ENCODE measurements at places on chromosomes 16 and 17.
A peak's percentile ranks its signal among the peaks of the same experiment; 100 is the strongest.

- no peak for DNase-seq
- H3K27me3 ChIP-seq = no peaks in the 10 kb centered on the region
- H3K27ac ChIP-seq = peak overlapping the region; percentile 1
- H3K4me3 ChIP-seq = no peak overlapping the region
- no peaks in the 10 kb centered on the region for H3K36me3 ChIP-seq
These were observed 66.3 kb downstream of the MPRIP start for GRCh38 chr17:17108451-17109049.

DNA sequence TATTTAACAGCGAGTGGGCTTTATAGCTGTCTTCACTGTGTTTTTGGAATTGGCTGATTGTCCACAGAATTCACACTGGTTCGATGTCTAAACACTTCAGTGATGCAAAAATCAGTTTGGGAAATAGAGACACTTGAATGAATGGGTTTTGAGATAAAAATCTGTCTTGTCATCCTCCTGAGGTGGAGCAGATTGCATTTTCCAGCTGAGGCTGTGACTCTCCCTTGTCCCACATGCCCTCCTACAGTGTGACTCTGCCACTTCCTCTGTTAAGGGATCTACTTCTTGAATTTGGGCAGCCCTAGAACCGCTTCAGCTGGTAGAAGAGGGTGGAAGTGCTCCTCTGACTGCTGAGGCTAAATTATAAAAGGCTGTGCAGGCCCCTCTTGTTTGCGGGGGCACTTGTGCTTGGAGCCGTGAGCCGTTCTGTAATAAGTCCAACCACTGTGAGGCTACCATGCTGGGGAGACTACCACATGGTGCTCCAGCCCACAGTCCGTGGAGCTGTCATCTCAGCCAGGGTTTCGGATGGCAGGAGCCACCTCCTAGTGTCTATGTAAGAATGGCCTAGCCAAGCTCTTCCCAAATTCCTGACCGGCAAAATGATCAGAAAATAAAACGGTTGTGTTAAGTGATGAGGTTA lies 175.9 kb downstream of the SPECC1 start:
- H3K27ac ChIP-seq = no peak overlapping the region
- no peaks in the 10 kb centered on the region for H3K27me3 ChIP-seq
- DNase-seq = peak; percentile 10
- H3K4me1 ChIP-seq = peaks cover 9% of the 10 kb centered on the region
- no peak overlapping the region for H3K4me3 ChIP-seq
- no peaks in the 10 kb centered on the region for H3K36me3 ChIP-seq

- H3K27me3 ChIP-seq = no peaks in the 10 kb centered on the region
- H3K36me3 ChIP-seq = peaks cover 38% of the 10 kb centered on the region
- no peak overlapping the region for H3K4me3 ChIP-seq
- H3K4me1 ChIP-seq = peaks cover 12% of the 10 kb centered on the region
These were observed 1.9 kb downstream of the DUS1L start for GRCh38 chr17:82063424-82064415.

DNA sequence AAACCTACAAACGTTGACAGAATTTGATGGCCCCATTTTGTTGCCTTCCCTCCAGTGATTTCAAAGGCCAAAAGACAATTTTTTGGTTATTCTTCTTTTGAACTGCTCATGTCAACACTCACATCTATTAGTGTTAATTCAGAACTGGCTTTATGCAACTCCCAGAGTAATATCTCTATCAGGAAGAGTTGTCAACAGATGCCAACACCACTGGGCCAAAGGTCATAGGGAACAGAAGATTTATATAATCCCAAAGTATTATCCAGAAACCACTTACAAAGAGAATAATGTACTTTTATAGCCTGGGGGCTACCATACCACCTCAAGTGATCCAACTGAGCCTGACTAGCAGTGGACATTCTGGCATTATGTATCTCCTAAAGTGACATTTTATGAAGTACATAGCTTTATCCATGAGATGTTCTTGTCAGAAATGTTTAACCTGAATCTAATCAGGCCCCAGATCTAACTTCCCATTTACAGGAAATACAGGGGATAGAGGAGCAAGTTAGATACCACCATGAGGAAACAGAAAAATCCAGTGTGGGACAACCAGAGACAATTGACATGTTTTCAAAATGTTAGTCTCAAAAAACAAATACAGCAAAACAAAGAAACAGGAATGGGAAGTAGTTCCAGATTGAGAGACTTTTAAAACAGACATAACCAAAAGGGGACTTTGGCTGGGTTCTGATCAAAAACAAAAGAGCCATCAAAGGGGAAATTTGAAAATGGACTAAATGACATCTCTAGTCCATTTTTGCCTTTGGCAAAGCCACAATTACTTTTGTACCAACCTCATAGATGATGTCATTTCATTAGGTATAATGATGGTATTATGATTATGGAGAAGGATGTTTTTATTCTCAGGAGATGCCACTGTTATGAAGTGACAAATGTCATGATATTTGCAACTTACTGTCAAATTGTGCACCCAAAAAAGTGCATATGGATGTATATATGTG lies 18.5 kb downstream of the FAM117A start:
- no peaks in the 10 kb centered on the region for H3K27me3 ChIP-seq
- H3K4me1 ChIP-seq = no peaks in the 10 kb centered on the region
- no peaks in the 10 kb centered on the region for H3K36me3 ChIP-seq
- H3K27ac ChIP-seq = no peak overlapping the region
- no peak overlapping the region for H3K4me3 ChIP-seq

DNA sequence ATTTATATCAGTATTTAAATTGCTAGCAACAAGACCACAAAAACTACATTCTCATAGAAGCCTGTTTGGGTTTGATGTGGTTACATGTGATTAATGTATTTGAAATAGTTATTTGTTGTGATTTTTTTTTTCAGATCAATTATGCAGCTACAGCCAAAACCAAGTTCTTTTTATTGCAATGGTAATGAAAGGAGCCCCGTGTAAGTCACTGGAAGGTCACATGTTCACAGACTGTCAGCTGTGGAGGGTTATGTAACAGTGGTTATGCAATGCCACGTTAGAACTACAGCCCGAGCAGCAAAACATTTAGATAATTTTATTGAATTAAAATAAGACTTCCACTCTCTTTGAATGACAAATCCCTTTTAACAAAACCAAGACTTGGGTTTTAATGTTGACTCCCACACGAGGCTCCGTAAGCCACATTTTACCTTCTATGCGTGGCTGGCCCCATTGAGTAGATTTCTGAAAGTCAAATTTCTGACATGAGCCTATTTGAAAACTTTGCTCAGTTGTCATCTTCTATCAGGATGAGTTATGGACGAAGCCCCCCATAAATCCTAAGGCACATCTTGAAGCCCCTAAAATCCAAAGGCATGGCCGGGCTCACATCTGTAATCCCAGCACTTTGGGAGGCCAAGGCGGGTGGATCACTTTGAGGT lies 41.8 kb upstream of the SEC14L1 start:
- H3K36me3 ChIP-seq = peaks cover 19% of the 10 kb centered on the region
- no peak overlapping the region for H3K4me3 ChIP-seq
- H3K27ac ChIP-seq = peak overlapping the region; percentile 70
- H3K4me1 ChIP-seq = peaks cover 27% of the 10 kb centered on the region
- peak; percentile 92 for DNase-seq

DNA sequence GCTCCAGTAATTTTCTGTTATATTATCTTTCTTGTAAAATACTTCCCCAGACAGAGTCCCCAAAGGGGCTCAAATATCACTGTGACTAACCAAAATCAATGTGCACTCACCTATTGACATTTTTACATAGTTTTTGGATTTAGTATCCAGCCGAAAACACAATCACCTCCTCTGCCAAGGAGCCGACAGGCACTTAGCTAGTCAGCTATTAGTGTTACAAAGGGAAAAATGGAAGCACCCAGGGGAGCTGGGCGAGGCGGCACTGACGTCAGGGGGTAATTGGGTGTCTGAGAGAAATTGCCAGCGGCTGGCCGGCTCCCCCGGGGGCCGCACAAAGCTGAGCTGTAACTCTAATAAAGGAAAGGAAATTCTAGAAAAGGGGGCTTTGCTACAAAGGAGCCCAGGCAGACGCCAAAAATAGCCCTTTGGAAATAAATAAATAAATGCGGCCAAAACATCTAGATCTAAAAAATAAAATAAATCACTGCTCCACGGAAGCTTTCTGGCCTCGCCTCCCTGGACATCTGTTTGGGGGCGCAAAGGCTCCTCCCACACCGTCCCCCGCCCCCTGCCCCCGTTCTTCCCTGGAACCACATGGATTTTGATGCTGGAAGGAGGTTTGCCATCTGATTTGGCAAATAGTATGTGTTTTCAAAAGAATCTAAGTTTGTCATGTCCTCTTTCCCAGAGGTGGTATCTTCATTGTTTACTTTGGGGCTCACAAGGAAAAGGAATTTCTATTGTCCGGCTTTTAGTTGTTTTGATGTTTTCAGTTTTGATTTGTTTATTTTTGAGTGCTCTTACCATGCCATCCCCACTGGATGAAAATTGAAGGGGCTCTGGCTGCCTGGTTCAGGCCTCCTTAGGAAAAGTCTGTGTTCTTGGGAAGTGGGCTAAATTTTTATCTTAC lies 156.7 kb downstream of the ZNF423 start:
- H3K36me3 ChIP-seq = no peaks in the 10 kb centered on the region
- H3K4me1 ChIP-seq = peaks cover 11% of the 10 kb centered on the region
- H3K4me3 ChIP-seq = no peak overlapping the region
- peak overlapping the region; percentile 43 for H3K27ac ChIP-seq

- no peak overlapping the region for H3K27ac ChIP-seq
- H3K27me3 ChIP-seq = no peaks in the 10 kb centered on the region
- no peaks in the 10 kb centered on the region for H3K4me1 ChIP-seq
- no peak overlapping the region for H3K4me3 ChIP-seq
These were observed 277.0 kb upstream of the PSMD7 start for GRCh38 chr16:74019612-74020011.

GRCh38 chr16:12205378-12206097 lies 229.0 kb downstream of the SNX29 start:
- no peaks in the 10 kb centered on the region for H3K4me1 ChIP-seq
- H3K4me3 ChIP-seq = no peak overlapping the region
- H3K27ac ChIP-seq = no peak overlapping the region
- H3K27me3 ChIP-seq = no peaks in the 10 kb centered on the region
- DNase-seq = no peak
- no peaks in the 10 kb centered on the region for H3K36me3 ChIP-seq

- H3K36me3 ChIP-seq = no peaks in the 10 kb centered on the region
- H3K4me3 ChIP-seq = peak overlapping the region; percentile 58
- H3K27me3 ChIP-seq = no peaks in the 10 kb centered on the region
- H3K27ac ChIP-seq = peak overlapping the region; percentile 95
- peaks cover 59% of the 10 kb centered on the region for H3K4me1 ChIP-seq
- peak; percentile 95 for DNase-seq
These were observed 178.7 kb downstream of the SEC14L1 start for GRCh38 chr17:77319211-77320043.

DNA sequence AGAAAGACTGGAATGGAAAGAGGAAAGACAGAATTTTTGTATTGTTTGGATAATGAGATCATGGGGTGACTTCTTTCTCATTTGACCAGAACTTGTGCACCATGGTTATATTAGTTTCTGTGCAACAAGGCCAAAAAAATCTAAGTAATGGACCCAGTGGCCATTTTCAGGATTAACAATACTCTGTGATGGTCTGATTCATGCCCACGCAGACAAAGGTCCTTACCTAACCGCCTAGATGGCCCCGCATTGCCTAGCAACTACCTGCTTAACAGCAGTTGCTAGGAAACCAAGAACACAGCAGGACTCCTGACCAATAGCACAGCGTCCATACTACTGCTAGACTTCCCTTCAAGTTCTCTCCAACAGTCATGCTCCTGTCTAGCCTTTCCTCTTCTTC lies 22.4 kb downstream of the MIS12 start:
- DNase-seq = no peak
- no peaks in the 10 kb centered on the region for H3K36me3 ChIP-seq
- H3K27me3 ChIP-seq = no peaks in the 10 kb centered on the region
- H3K4me1 ChIP-seq = no peaks in the 10 kb centered on the region
- no peak overlapping the region for H3K27ac ChIP-seq
- no peak overlapping the region for H3K4me3 ChIP-seq

GRCh38 chr17:73595479-73595878 lies 48.8 kb downstream of the SDK2 start:
- H3K4me3 ChIP-seq = no peak overlapping the region
- H3K27me3 ChIP-seq = no peaks in the 10 kb centered on the region
- H3K4me1 ChIP-seq = no peaks in the 10 kb centered on the region

DNA sequence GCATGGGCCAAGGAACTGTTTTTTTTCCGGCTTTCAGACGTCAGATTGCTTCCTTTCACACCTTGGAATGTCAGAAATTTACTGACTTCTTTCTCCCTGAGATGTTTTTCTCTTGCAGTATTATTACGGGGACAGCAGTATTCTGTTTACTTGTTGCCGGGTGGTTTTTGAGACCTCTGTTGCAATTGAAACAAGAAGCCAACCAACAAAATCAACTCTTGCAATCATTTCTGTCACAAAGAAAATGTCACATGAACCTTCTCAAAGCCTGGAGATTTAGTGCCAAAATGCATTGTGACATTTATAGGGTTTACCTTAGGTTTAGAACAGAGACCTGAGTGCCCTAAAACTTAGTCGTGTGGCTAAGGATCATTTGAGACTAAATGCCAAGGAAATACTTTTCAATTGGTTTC lies 174.3 kb downstream of the MAP2K6 start:
- H3K27me3 ChIP-seq = no peaks in the 10 kb centered on the region
- no peak overlapping the region for H3K4me3 ChIP-seq
- no peaks in the 10 kb centered on the region for H3K36me3 ChIP-seq
- no peak for DNase-seq

GRCh38 chr16:69845181-69845580 lies 83.0 kb downstream of the WWP2 start:
- DNase-seq = no peak
- no peak overlapping the region for H3K4me3 ChIP-seq
- H3K36me3 ChIP-seq = peaks cover 10% of the 10 kb centered on the region
- peak overlapping the region; percentile 54 for H3K27ac ChIP-seq
- H3K4me1 ChIP-seq = peaks cover 46% of the 10 kb centered on the region

GRCh38 chr16:30585022-30585399 lies 486 bp downstream of the ZNF785 start:
- peak overlapping the region; percentile 71 for H3K4me3 ChIP-seq
- H3K27me3 ChIP-seq = no peaks in the 10 kb centered on the region
- peaks cover 10% of the 10 kb centered on the region for H3K4me1 ChIP-seq
- peak overlapping the region; percentile 78 for H3K27ac ChIP-seq

- no peak for DNase-seq
- no peaks in the 10 kb centered on the region for H3K27me3 ChIP-seq
- H3K4me1 ChIP-seq = peaks cover 20% of the 10 kb centered on the region
- H3K4me3 ChIP-seq = no peak overlapping the region
- peak overlapping the region; percentile 81 for H3K27ac ChIP-seq
These were observed 30.9 kb downstream of the DCAKD start for GRCh38 chr17:45020354-45021138.

DNA sequence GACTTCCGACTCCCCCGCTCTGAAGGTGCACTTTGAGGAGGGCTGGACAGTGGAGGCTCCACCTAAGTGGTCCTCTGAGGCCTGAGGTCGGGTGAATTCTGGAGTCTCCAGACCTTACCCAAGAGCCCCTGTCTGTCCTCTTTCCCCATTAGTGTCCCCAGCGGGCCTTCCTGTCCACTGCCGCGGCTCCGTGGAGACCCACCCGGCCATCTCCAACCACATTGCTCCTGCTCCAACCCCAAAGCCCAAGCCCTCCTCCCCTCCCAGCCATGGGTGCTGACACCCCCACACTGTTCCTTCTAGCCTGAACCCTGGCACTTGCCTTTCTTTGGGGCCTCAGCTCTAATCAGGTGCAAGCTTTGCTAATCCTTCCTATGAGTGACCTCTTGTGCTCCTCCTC lies 283.1 kb upstream of the TNRC6C start:
- no peak overlapping the region for H3K27ac ChIP-seq
- H3K27me3 ChIP-seq = peaks cover 4% of the 10 kb centered on the region
- no peak for DNase-seq
- no peak overlapping the region for H3K4me3 ChIP-seq
- H3K36me3 ChIP-seq = no peaks in the 10 kb centered on the region

- no peaks in the 10 kb centered on the region for H3K27me3 ChIP-seq
- H3K4me3 ChIP-seq = no peak overlapping the region
- peak overlapping the region; percentile 57 for H3K27ac ChIP-seq
- DNase-seq = no peak
- H3K4me1 ChIP-seq = peaks cover 80% of the 10 kb centered on the region
These were observed 109.2 kb downstream of the ZNF778 start for GRCh38 chr16:89326721-89327120.

Data from adrenal gland (tissue), 19 donors.